WTC11 (cell line): ENCODE measurements at places on chromosomes 4 and X.

DNA sequence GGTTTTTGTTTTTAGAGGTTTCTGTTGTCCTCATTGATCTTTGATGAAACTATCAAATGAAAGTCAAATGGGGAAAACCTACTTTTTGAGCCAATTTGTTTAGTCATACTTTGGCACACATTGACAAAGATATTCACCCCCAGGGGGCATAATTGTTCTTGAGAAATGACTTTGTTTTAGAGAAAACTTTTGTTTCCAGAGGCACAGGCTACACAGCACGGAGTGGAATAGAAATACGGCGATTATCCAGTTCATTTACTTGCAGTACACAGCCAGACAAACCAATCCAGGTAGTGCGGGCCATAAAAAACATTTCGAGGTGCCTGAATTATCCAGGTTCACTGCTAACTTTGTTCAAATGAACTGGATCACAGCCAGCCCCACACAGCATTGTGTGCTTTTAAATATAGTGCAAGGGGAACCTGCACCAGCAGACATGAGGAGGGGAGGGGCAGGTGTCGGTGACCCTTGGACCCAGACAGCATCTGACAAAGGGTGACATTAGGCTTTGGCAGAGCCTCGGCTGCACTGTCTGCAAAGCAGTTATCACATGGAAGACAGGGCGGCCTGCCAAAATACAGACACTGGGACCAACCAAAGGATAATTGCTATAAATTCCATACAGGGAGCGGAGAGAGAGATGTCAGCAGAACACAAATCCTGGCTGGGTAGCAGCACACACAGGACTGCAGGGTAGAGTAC, 179.6 kb upstream of the NOCT start:
- no peak for DNase-seq

GRCh38 chr4:188596021-188596420, 456.8 kb downstream of the TRIML1 start:
- DNase-seq = no peak

DNA sequence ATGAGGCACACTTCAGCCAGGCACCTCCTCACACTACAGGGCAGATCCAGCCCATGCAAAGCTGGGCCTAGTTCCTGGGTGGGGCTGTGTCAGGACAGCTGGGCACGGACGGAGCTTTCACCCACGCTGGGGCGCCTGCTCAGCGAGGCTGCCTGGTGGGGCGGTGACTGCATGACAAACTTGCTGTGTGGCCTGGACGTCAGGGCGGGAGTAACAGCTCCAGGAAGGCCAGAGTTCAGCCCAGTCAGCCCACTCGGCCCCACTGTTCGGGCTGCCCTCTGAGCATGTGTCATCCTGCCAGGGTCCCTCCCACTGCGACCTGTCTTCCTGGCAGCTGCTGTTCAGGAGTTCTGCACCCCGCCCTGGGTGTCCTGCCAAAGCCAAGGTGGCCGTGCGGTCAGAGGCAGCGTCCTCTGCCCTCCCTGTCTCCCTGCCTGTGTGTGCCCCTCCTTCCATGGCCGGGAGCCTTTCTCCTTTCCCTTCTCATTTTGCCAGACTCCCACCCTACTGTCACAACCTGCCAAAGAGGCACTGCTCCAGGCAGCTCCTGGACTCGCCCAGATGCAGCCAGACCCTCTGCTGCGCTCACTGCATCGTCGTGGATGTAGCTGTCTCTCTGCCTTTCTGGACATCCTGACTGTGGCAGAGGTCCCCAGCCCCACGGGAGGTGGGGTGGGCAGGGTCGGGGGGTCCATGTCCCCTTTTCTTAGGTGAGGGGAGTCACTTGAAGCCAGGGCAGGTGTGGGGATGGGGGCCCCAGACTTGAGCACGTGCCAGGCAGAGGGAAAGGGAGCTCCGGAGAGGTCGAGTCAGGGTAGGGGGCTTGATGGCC, 33.0 kb upstream of the KIAA0232 start:
- no peak for DNase-seq

GRCh38 chr4:123430031-123430430, 33.4 kb downstream of the SPRY1 start:
- no peak for DNase-seq

DNA sequence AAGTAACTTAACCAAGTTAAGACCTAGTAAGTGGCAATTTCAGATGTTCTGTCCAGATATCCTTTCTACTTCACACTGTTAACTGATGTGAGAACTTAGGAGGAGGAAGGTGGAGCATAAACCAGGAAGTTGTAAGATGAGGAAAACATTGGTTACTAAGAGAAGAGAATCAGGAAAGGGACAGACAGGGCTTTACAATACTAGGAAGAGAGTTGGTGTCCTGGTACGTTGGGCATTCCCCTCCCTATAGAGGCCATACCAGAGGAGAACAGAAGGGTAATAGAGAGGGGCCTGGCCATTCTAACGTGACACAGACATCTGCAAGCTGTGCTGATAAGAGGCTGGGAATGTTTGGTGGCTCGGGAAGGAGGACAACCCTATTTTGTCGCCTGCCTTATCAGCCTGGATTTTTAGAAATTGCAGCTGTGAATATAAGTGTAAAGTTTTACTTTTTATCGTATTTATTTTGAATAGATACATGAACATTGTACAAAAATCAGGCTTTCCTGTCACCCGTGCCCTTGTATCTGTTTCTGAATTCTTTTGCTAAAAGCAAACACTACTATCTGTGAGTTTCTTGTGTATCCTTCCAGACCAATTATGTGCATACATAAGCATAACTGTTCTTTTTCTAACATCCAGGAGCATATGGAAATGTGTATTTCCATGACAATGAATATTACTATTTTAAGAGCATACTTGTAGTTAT, 53.5 kb upstream of the HPRT1 start:
- no peak for DNase-seq

GRCh38 chrX:111490688-111491087, 20.8 kb upstream of the SERTM2 start:
- no peak for DNase-seq

DNA sequence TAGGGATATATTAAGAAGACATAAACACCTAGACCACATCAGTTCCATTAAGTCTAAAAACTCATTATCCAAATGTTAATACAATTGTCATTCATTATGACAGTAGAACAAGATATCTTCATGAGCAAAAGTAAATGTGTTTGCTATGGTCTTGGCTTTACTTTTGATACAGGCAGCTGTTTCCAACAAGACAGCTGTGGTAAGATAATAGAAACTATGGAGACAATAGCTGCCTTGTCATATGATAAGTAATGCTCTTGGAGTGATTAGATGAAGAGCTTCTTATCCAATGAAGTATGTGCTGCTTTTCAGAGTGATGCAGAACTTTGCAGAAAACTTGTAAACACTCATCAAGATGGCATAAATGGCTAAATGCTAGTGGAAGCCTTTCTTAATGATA, 1066.0 kb downstream of the FSTL5 start:
- DNase-seq = no peak

DNA sequence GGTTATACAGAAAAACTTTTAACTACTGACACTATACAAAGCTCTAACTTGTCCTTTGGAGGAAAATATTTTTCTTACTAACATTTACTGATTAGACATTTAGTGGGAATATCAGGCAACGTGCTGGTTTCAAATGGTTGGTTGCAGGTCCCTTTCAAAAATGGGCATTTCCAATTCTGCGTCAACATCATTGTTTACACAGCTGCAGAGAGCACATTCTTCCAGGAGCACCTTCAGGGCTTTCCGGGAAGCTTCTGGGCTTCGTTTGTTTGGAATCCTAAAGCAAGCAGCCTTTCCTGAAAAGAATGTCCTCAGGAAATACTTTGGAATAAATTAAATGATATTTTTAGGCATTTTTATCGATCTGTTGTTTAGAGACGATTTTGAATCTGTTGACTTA, 289.7 kb downstream of the TRIML1 start:
- peak; percentile 31 for DNase-seq

DNA sequence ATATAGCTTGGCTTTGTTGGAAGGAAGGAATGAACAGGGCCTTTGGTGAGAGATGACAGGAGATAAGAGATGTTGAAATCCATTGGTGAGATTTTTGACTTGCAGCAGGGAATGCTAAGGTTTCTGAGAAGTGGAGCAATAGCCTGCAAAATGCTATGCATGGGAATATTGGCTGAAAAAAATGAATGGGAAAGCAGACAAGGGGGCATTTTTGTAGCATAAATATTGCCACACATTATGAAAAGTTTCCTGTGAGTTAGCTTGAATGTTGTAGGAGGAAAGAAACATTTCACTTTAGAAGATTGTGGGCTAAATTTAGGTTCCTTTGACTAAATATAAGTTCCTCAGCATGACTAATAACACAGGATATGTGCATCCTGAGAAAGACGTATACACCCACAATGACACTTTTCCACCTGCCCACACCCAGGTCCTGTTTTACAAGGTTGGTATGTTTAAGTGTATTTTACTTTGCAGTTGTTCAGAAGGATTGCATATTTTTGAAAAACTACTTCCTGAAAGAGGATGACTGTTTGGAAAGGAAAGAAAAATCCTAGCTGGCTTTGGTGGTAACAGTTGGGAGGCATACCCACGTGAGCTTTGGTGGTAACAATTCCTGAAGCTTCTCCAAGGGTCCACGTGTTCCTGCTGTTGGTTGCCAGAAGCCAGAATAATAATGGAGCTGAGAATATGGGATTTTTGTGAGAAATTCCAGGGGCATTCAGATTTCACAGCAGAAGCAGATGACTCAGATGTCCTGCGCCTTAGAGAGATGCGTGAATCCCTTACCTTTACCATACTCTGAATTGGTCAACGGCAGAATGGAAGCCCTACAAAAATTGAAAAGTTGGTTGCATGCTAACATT, 28.5 kb downstream of the PHEX start:
- DNase-seq = no peak

DNA sequence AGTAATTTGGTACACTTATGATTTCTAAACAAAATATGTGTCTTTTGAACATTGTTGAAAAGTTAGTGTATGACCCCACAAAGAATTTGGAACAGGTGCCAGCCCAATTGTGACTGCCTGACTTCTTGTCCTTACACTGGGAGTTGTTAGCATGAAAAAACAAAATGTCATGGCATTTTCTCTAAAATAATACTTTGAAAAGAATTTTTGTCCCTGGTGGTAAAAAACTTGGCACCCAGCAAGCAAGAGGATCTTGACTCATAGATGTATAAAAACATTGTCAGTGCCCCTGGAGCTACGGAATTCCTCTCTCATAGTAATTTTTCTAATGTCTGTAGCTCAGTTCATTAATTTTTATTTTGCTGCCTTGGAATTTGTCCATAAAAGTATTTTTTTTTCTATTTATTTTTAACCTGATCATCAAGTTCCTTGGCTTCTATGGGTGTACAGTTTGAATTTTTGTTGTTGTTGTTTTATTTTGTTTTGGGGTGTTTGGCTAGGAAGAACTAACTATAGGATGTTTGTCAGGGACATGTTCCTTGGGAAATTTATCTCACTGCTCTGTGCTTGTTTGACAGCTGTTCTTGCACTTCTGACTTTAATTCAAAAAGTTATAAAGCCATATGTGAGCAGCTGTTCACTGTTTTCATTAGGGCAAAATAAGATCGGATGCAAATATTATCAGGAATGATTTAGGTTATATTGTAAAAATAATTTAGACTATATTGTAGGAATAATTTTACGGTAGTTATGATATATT, 95.4 kb upstream of the NUDT6 start:
- DNase-seq = no peak

- DNase-seq = no peak
These were observed 11.3 kb upstream of the GRXCR1 start for GRCh38 chr4:42881253-42881652.

DNA sequence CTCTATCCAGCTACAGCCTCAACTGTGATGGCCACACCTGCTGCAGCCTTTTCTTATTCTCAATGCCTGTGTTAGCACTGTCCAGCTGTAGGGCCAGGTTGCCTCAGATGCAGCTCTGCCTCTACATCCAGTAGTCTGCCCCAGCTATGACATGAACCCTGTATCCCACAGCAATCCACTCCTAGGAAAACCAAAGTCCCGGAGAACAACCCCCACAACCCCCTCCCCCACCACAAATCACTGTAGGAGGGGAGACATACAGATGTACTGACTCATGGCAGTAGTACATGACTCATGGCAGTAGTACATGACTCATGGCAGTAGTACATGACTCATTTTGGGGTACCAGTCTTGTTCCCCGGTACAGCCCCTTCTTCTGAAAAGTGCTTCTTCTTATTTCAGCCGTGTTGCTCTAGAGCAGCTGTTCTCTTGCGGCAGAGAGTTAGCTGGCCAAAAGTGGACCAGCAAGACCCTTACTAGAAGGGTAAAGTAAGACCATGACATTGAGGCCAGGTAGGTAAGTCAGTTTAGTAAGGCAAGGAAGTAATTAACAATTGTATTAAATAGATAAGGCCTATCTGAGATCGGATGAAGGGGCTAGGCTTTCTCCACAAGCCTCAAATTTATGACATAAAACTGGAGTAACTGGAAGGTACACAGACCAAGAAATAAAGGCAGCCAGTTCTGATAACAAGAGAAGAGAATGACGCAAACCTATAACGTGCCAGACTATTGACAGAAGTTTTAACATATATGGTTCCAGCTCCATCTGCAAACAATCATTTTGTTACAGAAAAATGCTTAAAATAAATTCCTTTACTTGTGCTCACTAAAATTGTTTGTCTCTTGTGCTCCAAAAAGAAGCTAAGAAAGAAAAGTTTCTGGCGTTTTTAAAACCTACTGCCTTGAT, 221.4 kb downstream of the TACR3 start:
- no peak for DNase-seq

GRCh38 chr4:39655876-39656275, 17.2 kb upstream of the SMIM14 start:
- DNase-seq = no peak

GRCh38 chr4:122100508-122100907, 51.6 kb upstream of the BLTP1 start:
- DNase-seq = no peak

DNA sequence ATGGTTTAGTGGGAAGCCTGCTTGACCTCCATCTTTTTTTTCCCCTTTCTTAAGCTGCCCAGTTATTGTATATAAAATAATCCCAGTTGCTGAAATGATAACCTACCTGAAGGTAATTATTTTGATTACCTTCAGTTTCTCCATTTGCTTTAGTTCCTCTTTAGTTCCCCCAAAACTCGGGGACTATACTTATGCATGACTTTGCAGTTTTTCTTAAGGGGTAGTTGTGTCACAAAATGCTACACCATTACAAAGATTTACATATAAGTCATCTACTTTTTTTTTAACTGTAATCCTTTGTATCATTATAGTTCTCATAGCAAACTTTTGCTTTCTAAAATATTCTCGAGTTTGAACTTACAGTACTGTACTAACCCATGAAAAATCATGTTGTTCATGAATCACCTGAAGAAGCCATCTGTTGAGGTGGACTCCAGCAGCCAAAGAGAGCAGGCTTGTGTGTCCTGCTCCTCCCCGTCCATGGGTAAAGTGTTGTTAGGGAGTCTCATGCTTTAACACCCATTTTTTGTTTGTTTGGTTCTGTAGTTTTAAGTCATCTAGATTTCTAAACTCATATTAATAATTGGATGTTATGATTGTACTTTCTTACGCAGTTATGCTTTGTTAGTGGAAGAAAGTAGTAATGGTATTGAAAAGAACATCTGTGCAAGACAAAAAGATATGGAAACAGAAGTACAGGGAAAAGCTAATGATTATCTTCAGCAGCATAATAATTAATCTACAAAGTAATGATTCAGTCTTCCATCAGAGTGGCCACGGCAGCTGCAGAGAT, 34.6 kb downstream of the HADH start:
- DNase-seq = no peak
